ENCODE measurements at places on chromosomes 3 and 15. TPM values are rescaled to one million over a fixed set of nuclear protein-coding genes. Genes with fewer than 3 reads are reported as not detected.

GRCh38 chr3:10170915-10171478, 6.3 kb downstream of the IRAK2 start:
- DNase-seq: no peak

DNA sequence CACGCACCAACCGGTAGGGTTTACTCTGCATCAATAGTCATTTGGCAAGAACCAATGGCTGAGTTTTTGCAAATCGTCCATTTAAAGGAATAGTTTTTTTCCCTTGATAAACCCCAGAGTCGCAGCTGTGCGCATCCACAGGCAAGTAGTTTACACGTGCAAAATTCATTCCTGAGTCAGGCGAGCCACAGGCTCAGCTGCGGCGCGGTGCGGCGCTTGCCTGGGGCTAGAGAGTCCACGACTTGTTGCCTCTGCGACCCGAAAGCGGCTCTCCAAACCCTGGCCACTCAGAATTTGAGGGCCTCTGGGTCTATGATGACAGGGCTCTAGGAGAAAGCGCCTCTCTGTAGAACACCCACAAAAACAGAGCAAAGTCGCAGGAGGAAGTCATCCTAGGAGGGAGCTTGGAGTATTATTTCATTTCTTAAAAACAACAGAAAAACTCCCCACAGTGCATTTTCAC, 36.7 kb downstream of the ZIC4 start:
- no peak for DNase-seq

DNA sequence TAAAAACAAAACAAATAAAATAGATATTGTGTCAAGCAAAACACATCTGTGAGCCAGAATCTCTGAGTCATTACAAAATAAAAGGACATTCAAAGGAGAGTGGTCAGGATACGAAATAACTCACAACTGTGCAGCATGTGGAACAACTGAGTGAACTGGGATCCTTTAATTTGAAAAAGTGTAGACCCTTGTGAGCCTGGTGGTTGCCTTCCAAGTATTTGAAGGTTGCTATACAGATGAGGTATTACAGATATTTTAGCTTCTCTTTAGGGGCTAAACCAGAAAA, 26.7 kb downstream of the KCNMB2 start:
- DNase-seq: no peak

GRCh38 chr3:168197162-168197561, 101.4 kb upstream of the GOLIM4 start:
- DNase-seq: no peak

The NMNAT3 gene
- 0.18 TPM for total RNA-seq

The LNP1 gene
- total RNA-seq: 1.9 TPM

The CMC1 gene
- total RNA-seq: 21.0 TPM
